ENCODE measurements at places on chromosomes 11 and 22.
A peak's percentile ranks its signal among the peaks of the same experiment; 100 is the strongest.

DNA sequence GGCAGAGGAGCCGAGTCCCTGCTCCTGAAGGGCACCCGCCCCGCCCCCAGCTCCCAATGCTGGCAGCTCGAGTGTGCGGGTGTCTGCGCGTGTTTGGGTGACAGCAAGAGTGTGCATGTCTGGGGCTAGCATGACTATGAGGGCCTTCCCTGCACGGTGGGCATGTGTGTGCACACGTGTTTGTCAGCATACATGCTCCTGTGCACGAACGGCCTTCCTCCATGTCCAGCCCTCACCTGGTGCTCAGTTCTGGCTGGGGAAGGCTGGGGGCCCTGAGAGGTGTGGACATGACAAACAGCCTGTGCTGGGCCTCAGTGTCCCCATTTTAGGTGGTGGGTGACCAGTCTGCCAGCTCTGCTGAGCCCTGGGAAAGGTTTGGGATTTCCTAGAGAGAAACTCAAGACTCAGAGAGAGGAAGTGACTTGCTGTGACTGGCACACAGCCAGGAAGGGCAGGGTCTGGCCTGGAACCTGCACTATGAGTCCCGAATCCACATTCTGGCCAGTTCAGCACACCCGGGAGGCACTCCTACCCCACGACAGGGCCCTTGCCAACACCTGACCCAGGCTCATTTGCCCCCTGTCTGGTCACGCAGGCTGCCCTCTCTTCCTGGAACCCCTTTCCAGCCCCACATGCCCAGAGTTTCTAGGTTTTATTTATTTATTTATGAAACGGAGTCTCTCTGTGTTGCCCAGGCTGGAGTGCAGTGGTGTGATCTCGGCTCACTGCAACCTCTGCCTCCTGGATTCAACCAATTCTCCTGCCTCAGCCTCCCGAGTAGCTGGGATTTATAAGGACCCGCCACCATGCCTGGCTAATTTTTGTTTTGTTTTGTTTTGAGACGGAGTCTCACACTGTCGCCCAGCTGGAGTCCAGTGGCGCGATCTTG is 3.3 kb upstream of the SHISA8 start:
- peak; percentile 60 for DNase-seq

- peak; percentile 79 for DNase-seq
Observed at GRCh38 chr11:74388678-74389327, 9.4 kb downstream of the PGM2L1 start.

GRCh38 chr22:39808081-39808480 is 85.5 kb downstream of the ENTHD1 start:
- peak; percentile 54 for DNase-seq

DNA sequence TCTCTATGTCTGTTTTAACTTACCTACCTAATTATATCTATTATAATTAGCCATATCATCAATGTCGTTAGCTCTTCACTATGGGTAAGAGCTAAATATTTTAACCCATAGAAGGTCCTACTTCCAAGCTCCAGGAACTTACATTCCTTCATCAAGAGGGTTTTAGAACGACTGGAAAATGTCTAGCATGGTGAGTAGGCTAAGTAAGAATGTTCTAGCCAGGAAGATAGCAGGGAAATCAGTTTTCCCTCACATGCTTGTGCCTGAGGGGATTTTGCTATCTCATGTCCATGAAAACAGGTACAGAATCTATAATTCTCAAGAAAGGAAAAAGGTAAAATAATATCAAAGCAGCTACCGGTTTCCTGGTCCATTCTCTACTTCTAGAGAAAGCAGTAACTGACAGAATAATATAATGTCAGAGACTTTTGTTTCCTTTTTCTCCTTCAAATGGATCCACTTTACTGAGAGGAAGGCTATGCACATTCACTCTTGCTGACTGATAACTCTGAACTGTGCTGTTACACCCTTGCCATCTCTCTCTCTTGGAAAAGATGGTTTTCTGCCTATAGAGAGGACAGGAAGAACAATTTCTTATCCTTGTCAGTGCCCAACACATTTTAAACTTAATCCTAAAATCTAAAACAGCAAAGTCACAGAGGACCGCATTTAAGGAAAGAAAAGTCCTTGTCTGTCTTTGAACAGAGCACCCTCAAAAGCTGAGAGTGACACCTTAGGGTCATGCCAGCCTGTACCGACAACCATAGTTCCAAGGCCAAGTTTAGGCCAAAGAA is 67.0 kb downstream of the MAML2 start:
- DNase-seq: no peak

DNA sequence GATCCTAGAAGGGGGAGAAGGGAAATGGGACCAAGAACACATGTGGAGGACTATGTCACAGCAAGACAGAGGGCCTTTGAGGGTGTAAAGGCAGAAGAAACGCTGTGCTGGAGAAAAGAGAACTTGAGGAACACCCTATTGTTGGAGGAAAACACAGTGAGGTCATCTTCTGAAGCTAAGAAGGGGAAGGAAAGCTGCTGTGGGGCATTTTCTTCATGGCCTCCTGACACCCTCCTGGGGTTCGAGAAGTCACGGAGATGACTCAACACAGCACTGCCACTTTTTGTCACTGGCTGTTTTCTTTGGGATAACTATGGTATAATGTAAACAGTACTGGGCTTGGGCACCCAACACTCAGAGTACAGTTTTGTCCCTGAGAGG is 492.6 kb upstream of the CADM1 start:
- DNase-seq: no peak

GRCh38 chr11:132439711-132440255 is 1069.4 kb downstream of the NTM start:
- DNase-seq: no peak

Data from CD4-positive, alpha-beta T cell treated with Interleukin-6 for 4 hours (primary cell).